Activated CD8-positive, alpha-beta memory T cell treated with anti-CD3 and anti-CD28 coated beads for 36 hours (primary cell): ENCODE measurements at places on chromosomes 6 and 20. TPM values are rescaled to one million over a fixed set of nuclear protein-coding genes. Genes with fewer than 3 reads are reported as not detected.

TMC2 gene
- not detected for total RNA-seq

GSTA1 gene
- not detected for total RNA-seq

BCLAF1 gene
- total RNA-seq = 240 TPM

BNIP5 gene
- total RNA-seq = not detected

DEFB132 gene
- not detected for total RNA-seq

TMEM217 gene
- 5.1 TPM for total RNA-seq

MYCT1 gene
- total RNA-seq = not detected

FAM209B gene
- total RNA-seq = 0.48 TPM
